ENCODE measurements at places on chromosomes 11 and 22. TPM values are rescaled to one million over a fixed set of nuclear protein-coding genes. Genes with fewer than 3 reads are reported as not detected.

The FKBP2 gene
- 27.9 TPM for total RNA-seq

DNA sequence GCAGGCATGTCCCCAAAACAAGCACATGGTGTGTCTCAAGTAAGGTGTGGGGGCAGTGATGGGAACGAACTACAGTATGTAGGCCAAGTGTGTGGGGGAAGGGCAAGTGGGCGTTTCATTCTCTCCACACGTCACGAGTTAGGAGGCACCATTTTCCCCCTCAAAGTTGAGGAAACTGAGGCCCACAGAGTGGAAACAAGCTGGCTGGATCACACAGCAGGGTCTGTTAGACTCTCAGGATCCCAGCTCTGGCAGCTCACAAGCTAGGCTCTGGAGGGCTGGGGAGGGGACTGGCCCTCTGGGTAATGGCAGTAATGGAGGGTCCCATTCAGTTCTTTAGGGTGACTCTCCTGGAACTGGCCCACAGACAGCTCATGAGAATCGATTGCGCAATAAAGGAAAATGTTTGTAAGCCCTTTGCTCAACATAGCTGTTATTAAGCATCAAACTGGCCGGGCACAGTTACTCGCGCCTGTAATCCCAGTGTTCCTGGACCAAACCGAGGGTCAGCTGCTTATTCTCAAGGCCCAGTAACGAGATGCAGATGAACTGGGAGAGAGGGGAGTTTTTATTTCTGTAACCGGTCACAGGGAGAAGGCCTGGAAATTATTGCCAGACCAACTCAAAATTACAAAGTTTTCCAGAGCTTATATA, 24.1 kb upstream of the TUB start:
- DNase-seq: no peak

DNA sequence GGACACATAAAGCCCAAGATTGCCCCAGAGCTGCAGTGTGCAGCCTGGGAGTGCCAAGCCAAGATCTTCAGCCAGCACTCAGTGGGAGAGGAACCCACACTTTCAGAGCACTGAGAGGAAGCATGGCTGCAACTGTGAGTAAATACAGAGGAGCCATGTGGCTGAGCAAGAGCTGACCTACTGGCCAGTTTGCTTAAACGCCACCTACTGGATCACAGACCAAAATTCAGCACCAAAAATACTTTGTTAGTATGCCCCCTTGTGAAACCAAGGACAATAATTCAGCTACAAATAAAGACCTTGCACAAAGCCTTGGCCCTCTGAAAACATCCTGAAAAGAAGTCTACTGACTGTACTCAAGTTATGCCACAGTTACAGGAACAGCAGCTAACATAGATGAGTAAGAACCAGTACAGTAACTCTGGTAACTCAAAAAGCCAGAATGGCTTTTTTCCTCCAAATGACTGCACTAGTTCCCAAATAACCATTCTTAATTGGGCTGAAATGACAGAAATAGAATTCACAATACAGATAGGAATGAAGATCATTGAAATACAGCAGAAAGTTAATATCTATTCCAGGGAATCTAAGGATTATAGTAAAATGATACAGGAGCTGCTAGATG, 10.1 kb upstream of the OR4A15 start:
- DNase-seq: no peak

DNA sequence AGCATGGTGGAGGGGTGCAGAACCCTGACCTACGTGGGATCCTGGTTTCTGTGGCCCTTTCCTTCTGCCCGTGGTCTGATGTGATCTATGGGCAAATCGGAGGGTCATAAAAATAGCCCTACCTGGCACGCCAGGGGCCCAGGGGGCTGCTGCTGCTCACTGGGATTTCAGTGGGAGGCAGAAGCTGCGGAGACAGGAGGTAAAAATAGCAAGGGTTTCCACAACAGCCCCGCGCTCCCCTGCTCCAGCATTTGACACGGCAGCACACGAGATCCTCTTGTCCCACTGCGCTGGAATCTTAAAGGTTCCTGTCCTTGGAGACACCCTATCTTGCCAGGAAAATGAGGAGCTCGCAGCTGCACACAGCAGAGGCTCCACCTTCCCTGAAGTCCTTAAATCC, 321.2 kb downstream of the CTTN start:
- no peak for DNase-seq

- DNase-seq: no peak
These were observed 1.9 kb downstream of the SLC25A45 start for GRCh38 chr11:65380460-65381119.

Measured in CD8-positive, alpha-beta memory T cell (primary cell).